NCI-H1105 treated with DMSO at 0.1 percent for 48 hours (cell line): ENCODE measurements at places on chromosomes 7 and 10.
A peak's percentile ranks its signal among the peaks of the same experiment; 100 is the strongest.

- DNase-seq: no peak
These were observed 319.8 kb upstream of the PHYHIPL start for GRCh38 chr10:58856508-58857240.

DNA sequence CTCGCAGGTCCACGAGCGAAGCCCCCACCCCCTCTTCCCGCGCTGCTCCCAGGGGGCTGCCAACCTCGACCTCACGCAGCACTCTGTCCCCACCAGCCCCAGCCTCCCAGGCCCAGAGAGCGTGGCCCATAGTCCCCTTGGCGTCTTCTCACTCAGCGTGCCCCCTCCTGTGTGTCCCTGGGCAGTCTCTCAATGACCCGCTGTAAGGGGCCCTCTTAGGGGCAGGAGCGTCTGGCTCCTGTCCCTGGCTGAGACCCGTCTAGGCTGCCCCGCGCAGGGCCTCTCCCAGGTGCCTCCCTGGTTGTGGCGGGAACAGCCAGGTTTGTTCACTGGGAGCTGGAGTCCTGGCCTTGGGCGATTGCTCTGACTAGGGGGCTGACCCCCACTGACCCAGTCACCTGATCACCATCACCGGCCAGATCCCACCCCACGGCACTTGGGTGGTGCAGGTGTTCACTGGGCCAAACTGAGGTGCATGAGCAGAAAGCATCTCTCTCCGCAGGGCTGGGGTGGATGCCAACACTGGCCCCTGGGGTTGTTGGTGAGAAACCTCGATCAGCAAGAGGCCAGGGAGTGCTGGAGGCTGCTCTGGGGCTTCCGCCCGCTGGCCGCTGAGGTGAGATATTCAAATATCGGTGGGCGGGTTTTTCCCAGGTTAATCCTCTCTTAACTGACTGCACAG, 12.6 kb upstream of the WDFY4 start:
- no peak for DNase-seq

DNA sequence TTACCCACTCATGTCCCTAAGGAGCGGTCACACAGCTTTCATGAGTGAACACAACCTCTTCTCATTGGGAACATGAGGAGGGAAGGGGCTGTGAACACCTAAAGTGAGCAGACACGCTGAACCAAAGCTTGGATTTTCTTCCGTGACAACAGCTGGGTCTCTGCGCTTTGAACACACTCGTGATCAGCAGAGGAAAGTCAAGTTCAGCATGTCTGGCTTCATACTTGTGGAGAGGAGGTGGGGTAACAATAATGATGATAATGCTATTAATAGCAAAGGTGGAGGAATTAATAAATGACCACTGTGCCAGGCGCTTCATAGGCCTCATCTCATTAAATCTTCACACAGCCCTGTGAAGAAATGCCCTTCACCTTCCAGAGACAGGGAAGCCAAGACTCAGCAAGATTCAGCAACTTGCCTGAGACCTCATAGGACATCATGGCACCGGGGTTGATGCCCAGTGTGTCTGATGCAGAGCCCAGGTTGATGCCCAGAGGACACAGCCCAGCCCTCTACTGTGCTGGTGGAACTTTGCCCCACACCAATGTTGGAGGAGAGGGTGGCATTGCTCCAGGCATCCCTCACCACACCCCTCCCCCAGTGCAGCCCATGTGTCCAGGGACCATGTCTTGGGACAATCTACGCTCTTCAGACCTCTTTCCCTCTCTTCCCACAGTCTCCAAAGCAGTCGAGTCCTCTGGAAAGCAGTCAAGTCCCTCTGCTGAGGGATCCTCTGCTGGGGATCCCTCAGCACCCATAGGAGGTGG, 40.6 kb downstream of the GSDME start:
- no peak for DNase-seq

GRCh38 chr7:123961771-123962170, 36.7 kb downstream of the SPAM1 start:
- no peak for DNase-seq

- DNase-seq: no peak
These were observed 75.3 kb downstream of the NDUFB2 start for GRCh38 chr7:140771826-140772225.

- no peak for DNase-seq
These were observed 363.1 kb downstream of the GATA3 start for GRCh38 chr10:8417631-8418030.

DNA sequence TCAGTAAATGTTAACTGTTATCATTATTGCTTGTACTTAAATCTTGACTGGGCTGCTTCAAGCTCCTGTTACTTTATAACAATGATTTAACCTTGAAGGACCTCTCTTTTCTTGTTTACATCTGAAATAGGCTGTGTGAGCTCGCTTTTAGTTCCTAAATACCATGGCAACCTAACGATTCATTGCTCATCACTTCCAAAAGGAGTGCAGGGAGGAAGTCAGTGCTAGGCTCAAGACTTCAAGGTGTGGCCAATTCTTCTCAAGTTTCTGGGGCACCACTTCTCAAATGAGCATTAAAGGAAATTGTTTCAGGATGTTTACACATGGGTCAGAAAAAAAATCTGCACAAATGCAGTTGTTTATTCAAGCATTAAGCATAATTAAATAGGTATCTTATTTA, 284.2 kb downstream of the MTERF1 start:
- DNase-seq: no peak

DNA sequence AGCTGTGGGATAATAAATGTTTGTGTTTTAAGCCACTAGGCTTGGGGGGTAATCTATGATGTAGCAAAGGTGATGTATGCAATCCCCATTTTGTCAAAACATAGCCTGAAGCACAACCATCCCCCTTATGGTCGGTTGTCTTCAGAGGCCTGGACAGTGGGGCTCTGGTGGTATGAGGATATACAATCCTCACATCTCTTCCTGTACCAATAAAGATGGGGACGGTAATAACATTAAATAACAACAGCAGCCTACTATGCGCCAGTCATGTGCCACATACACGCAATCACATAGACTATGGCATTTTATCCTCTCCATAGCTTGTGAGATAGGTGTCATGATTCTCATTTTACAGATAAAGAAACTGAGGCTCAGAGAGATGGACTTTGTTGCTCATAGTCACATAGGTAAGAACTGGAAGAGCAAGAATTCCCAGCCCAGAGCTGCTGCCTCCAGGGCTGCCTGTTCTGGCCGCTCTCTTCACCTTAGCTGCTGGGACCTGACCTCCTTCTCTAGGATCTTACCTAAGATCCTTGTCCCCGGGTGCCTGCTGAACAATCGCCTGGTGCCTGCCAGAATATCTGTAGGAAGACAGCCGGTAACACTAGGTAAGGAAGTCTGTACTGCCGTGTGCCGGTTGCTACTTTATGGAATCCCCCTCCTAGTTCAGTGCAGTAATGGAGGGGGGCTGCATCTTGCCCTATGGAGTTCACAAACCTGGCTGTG, 108.6 kb downstream of the ARHGAP22 start:
- DNase-seq: no peak

- peak; percentile 57 for DNase-seq
These were observed 401.9 kb downstream of the TNS3 start for GRCh38 chr7:47179812-47180515.

- no peak for DNase-seq
These were observed 9.0 kb downstream of the ADRA2A start for GRCh38 chr10:111085690-111086353.

- no peak for DNase-seq
These were observed 114.3 kb upstream of the ZNF438 start for GRCh38 chr10:31145986-31146385.

DNA sequence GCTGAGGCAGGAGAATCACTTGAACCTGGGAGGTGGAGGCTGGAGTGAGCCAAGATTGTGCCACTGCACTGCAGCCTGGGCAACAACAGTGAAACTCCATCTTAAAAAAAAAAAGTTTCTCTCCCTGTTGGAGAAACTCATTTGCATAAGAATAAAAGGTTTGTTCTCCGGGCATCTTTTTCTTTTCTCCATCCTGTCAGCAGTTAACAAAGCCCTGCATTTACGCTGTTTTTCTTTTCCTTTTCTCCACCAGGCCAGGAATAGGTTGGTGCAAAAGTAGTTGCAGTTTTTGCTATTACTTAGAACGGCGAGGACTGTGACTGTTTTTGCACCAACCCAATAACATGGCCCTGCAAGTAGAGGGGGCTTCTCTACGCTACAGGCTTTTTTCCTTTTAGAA, 9.5 kb upstream of the URGCP start:
- no peak for DNase-seq

- DNase-seq: no peak
These were observed 23.2 kb downstream of the COL1A2 start for GRCh38 chr7:94417901-94418300.

DNA sequence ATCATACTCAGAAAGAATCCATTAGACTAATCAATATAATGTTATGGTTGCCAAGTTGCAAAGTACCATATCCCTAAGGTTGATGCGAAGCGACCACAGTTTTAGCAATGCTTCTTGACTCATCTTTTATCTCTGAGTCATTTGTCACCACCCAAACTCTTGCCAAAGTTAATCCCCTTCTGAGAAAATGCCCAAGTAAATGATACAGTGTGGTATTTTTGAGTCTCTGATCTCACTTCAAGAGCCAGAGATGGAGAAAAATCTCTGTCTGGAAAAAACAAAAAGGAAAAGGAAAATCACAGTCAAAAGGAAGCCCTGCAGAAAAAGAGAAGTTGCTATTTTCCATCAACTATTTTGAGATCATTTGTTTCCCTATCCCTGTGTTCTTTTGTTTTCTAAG, 26.7 kb upstream of the OTUD1 start:
- no peak for DNase-seq

GRCh38 chr7:91527460-91527859, 263.2 kb downstream of the FZD1 start:
- no peak for DNase-seq

GRCh38 chr7:123645516-123645915, 10.2 kb upstream of the LMOD2 start:
- no peak for DNase-seq

GRCh38 chr10:77622889-77623291, 14.7 kb downstream of the KCNMA1 start:
- DNase-seq: no peak

- no peak for DNase-seq
These were observed 7.5 kb upstream of the INTS1 start for GRCh38 chr7:1511444-1512422.

DNA sequence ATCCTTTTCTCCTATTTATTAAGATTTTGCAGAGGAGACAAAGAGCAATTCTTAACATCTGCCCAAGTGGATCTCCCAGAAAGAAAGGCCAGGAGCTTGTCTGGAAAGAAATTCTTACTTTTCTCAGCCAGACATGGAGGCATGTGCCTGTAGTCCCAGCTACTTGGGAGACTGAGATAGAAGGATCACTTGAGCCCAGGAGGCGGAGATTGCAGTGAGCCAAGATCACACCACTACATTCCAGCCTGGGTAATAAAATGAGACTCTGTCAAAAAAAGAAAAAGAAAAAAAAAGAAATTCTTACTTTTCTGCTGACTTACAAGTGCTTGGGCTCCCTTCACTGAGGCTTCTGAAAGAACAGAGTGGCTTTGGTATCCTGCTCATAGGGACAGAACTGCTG, 2.4 kb upstream of the CYP3A43 start:
- DNase-seq: no peak

DNA sequence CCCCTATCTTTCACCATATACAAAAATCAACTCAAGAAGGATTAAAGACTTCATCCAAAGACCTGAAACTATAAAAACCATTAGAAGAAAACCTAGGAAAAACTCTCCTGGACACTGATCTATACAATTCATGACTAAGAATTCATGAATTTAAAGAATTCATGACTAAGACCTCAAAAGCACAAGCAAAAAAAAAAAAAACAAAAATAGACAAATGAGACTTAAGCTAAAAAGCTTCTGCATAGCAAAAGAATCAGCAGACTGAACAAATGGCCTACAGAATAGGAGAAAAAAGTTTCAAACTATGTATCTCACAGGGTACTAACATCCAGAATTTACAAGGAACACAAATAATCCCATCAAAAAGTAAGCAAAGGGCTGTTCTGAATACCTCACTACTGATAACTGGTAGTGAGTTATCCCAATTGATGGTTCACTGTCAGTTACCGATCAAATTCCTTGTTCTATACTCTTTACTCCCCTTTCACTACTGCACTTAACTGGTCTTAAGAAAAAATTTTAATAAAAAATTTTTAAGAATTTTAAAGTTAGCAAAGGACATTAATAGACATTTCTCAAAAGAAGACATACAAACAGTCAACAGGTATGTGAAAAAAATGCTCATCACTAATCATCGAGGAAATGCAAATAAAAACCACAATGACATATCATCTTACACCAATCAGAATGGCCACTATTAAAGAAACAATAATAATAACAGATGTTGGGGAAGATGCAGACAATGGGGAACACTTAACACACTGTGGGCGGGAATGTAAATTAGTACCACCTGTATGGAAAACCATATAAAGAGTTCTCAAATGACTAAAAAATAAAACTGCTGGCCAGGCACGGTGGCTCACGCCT, 33.2 kb downstream of the KMT2C start:
- DNase-seq: no peak

DNA sequence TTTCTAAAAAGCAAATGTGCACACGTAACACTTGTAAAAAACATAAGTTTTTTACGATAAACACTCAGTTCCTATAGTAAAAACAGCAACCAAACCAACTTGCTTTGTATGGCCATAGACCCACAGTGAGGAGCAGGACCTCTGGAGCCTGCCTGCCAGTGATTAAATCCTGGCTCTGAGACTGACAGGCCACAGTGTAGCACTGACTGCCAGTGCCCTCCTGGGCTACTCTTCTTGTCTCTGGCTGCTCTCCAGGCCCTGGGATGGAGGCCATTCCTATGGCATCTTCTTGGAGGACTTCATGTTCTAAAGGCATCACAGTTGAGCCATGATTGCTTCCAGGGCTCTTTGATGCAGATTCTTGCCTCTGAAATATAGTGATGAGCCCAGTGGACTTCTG, 22.7 kb upstream of the TMEM254 start:
- DNase-seq: no peak

DNA sequence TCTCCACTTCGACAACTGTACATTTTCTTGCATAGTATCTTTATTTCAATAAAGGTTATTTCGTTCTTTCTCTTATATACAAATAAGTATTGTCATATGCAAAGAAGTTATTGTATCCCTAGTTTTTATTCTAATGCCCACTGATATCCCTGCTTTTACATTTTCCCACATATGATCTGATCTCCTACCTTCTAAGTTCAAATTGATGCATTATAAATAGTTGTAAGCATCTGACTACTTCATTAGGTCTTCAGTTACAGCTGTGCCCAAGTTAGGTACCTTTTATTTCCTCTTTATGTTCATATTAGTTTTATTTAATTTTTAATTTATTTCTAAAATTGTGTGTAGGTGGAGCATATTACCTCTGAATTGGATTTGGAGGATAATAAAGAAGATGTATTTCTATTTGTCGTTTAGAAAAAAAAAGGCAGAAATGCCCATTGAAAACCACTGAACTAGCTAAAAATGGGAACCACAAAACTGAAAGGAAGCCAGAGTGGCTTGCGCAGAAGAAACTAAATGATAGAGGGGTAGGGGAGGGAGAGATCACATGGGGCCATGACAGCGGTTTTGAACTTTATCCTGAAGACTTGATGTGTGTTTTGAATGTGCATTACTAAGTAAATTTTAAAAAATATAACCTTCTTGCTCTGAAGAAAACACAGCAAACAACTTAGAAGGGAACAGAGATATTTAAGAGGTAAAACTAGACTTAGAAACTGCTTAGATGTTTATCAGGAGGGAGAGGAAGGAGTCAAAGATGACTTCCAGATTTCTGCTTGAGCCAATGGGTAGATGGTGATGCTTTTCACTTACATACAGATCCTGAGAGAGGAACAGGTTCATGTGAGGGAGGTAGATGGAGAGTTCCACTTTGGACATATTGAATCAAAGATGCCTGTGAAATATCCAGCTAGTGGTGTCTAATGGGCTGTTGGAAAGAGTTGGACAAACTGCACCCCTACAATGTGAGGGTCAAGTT, 9.3 kb upstream of the ZC3HAV1L start:
- DNase-seq: no peak
